ENCODE measurements at places on chromosomes 2 and 18.

DNA sequence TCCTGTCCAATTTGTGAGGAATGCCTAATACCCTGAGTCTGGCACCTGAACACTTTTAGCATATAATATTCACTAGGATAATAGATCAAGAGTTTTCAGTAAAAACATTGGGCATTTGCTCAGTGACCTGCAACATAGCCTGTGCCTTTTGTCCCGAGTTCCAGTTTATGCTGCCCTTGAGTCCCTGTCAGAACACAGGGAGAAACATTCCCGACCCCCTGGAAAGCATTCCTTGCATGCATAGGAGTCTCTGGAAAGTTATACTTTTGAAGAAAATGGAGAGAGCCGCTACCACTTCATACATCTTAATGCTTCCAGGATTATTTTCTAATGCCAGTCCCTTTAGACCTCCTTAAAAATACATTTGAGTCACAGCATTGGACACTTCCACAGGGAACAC, 107.3 kb downstream of the PLCL1 start:
- DNase-seq = no peak

GRCh38 chr2:21761361-21761760, 637.6 kb downstream of the TDRD15 start:
- no peak for DNase-seq

GRCh38 chr2:183117226-183117625, 7.0 kb upstream of the NUP35 start:
- DNase-seq = no peak

- no peak for DNase-seq
These were observed 726 bp upstream of the SS18 start for GRCh38 chr18:26091047-26091630.

GRCh38 chr2:242075168-242075567, 205.6 kb downstream of the RTP5 start:
- no peak for DNase-seq
